Choroid plexus epithelial cell (primary cell): ENCODE measurements at places on chromosomes 3 and 15.

- no peak for DNase-seq
Observed at GRCh38 chr3:127003601-127004280, 20.8 kb downstream of the PLXNA1 start.

GRCh38 chr3:65869798-65870197, 168.9 kb downstream of the MAGI1 start:
- no peak for DNase-seq

DNA sequence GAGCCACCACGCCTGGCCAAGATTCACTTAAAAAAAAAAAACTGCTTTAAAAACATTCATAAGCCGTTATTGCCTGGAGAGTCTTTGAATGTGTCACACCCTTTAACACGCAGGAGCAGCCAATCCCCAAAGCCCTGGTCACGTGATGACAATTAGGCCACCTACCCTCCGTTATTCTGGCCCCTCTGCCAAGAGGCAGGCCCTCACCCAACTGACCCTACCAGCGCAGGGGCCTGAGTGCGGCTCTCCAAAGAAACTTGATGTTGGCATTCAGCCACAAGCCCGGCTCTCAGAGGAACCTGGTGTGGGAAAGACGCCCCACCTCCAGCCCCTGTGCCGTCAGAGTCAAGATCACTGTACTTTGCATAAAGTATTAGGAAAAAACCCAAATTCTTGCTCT, 11.6 kb upstream of the MUC4 start:
- no peak for DNase-seq

GRCh38 chr3:10356461-10356981, 35.6 kb upstream of the SEC13 start:
- DNase-seq = no peak

- peak; percentile 94 for DNase-seq
Observed at GRCh38 chr15:68256675-68257450, 20.7 kb upstream of the FEM1B start.

- DNase-seq = no peak
Observed at GRCh38 chr15:38486936-38487335, 33.0 kb downstream of the FAM98B start.

GRCh38 chr3:150722267-150722666, 18.5 kb upstream of the ERICH6 start:
- DNase-seq = no peak
